AG04450 (cell line): ENCODE measurements at places on chromosomes 7 and 10. TPM values are rescaled to one million over a fixed set of nuclear protein-coding genes. Genes with fewer than 3 reads are reported as not detected.

The RELN gene
- polyA plus RNA-seq, result 6.0 and 7.6 TPM in 2 replicates

The ZNF804B gene
- not detected in 2 replicates for polyA plus RNA-seq

The SEC31B gene
- polyA plus RNA-seq, result 4.3 and 4.8 TPM in 2 replicates

The CEP41 gene
- polyA plus RNA-seq, result 23.6 and 26.4 TPM in 2 replicates

- no peak for DNase-seq
Observed at GRCh38 chr7:128837521-128837921, 7.3 kb downstream of the FLNC start.

GRCh38 chr10:79019441-79020014 lies 49.2 kb upstream of the ZMIZ1 start:
- DNase-seq, result no peak

- DNase-seq, result no peak
Observed at GRCh38 chr7:96707901-96708774, 1.5 kb downstream of the SEM1 start.

DNA sequence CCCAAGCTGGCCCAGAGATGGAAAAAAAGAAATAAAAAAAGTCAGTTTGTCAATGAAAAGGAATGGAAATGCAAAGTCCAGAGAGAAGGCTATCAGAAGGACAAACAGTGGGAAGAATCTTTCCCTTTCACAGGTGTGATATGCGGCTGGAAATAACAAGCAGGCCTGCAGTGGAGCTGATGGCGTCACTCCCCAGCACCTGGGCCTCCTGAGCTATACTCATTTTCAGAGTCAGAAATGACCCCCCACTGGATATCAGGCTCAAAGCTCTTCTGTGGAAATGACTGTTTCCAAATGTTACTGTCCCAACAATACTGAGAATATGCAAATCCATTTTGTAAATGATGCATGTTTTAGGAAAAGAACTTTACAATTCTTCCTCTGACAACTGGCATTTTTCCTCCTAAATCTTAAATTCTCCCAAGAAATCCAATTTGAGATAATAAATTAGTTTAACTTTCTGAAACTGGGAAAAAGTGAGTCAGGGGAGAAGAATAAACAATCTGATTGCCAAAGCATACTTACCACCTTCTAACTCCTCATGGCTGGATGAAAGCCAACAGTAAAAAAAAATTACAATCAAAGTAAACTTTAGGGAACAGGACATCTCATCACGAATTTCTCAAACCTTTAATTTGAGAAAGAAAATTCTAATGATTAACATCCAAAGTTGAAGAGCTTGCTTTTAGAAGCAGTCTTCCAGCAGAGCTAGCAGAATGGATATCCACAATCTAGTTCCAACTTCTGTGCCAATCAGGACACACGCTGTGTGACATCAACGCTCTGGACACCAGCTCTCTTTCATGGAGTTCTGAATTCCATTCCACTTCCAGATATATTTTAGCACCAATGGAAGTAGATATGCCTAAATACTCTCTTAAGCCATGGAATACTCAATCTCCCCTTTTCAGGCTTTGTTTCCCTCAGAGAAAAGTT lies 5.3 kb upstream of the CUZD1 start:
- DNase-seq, result no peak

DNA sequence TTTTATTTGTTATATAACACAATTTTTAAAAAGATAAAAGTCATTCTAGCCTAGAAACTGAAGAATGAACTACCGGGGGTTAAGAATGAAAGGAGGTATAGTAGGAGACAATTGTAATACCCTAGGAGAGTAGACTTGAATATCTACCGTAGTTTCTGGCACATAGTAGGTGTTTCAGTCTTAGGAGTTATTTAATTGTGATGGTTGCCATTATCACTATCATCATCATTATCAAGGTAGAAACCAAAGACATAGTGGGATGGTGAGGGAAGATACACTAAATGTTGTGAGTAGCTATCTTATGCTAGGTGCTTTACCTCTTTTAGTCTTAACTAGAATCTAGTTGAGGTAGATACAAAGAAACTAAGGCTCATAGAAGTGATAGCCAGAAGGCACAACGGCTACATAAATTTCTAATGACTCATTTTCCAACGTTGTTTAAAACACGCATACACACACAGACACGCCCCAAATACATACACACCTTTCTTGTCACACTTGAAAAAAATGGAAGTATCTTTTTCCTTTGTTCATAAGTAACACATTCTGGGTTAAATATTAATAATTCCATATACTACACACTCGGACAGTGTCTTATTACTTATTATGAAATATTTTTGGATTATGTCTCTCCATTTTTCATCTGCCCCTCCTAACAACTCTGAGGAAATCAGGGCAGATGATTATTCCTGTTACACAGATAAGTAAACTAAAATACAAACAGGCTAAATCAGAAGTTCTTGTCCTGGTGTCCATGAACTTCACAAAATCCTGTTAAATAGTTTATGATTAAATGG lies 2.0 kb upstream of the ANLN start:
- no peak for DNase-seq
